ENCODE measurements at places on chromosomes 2 and 18.

GRCh38 chr2:71702071-71702970 is 249.0 kb downstream of the DYSF start:
- no peak for DNase-seq

GRCh38 chr2:26001743-26002351 is 19.6 kb upstream of the KIF3C start:
- peak; percentile 84 for DNase-seq

- DNase-seq = no peak
These were observed 128.7 kb downstream of the UBR3 start for GRCh38 chr2:169955940-169956339.

GRCh38 chr2:37324536-37324785 is 172 bp downstream of the PRKD3 start:
- DNase-seq = peak; percentile 91

GRCh38 chr2:151974988-151975387 is 123.9 kb downstream of the CACNB4 start:
- no peak for DNase-seq

DNA sequence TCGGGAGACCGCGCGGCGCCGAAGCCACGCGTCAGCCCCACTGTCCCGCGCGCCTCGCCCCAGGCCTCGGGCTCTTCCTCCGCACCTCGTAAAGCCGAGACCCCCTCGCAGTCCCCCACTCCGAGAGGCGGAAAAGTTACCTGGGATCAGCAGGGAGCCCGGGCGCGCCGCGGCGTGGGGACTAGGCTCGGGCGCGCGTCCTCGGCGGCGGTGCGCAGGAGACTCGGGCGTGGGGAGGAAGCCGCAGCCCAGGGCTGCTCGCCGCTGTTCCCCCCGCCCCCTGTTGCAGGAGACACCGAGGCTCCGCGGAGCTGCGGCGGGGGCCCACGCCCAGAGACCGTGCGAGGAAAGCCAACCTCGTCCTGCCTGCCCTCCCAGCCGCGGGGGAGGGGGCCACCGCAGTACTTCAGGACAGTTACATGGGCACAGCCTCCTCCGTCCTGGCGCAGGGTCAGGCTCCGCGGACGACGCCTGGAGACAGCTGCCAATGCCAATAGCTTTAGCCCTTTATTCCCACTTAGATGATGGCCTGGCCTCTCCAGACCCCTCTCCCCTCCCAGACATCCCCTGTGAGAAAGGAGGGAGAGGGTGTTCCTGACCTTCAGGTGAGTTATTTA is at the start of gene EPB41L3:
Gene EPB41L3, minus strand, starts transcription at position 225 of the 617 bp plus-strand sequence. CDS start 54,814 bp downstream, outside the sequence.
- DNase-seq = peak; percentile 45

DNA sequence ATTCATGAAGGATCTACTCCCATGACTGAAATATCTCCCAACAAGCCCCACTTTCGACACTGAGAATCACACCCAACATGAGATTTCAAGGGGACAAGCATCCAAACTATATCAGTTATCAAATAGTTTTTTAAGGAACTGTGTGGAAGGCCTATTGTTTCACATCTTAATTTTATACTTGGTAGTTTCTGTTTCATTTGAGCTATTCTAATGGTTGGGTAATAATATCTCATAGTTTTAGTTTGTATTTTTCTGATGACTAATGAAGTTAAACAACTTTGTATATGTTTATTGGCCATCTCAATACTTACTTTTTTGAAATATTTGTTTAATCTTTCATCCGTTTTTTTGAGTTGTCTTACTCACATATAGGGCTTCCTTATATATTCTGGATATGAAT is 135.0 kb downstream of the SCG2 start:
- no peak for DNase-seq

DNA sequence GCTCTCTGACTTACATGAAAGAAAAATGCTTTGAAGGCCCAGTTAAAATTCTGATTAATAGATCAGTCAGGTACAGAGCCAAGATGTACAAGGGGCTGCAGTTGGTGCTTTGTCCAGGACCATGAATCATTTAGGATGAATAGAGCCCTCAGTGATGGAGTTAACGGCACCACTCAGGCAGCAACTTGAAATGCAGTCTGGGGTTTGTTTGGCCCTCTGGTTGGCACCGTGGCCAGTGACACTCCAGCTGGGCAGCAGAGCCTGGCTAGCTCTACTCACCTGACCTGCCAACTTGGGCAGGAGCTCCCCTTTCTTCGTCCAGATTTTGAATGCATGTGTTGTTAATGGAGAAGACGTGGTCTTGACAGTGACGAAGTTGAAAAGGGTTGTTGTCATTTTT is 493.0 kb upstream of the ACVR2A start:
- DNase-seq = no peak

DNA sequence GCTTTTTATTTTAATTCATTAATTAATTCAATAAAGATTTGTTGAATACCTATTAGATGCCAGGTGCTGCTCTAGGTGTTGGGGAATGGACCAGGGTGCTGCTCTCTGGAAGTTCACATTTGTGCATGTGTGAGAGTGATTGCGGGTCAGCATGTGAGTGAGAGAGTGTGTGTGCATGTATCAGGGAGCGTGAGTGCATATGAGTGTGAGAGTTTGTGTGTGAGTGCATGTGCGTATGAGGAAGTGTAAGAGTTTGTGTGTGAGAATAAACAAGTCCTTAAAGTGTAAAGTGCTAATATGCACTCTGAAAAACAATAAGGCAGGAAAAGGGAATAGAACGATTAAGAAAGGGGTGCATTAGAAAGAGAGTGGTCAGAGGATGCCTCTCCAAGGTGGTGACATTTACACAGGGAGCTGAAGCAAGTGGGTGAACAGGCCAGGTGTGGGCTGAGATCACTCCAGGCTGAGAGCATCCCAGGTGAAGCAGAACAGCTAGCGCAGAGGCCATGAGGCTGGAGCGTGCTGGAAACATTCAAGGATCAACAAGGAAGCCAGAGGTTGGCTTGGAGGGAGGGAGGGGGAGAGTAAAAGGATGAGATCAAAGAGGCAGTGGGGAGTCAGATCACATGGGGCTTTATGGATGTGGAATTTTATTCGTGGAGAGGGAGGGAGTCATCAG is 50.5 kb upstream of the SLC1A4 start:
- no peak for DNase-seq
